Activated naive CD4-positive, alpha-beta T cell (primary cell): ENCODE measurements at places on chromosomes 16 and 17.

DNA sequence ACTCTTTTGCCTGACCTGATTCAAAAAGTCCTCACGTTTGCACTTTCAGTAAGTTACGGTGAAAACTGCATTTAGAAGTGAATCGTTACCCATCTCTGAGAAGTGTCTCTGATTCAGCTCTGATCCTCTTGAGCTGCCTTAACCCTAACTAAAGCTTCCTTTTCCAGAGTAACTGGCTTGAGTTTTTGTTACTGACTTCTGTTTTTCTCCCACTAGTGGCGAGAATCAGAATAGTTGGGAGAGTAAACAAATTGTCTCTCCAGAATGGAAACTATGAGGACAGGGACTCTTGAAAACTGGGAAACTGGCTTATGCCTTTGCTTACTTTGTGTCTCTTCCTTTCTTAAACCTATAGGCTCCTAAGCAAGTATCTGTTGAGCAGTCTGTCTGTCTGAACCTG lies 31.3 kb upstream of the KPNB1 start:
- DNase-seq = no peak

- DNase-seq = no peak
Observed at GRCh38 chr17:51818777-51819176, 339.7 kb downstream of the CA10 start.

- no peak for DNase-seq
Observed at GRCh38 chr17:2023692-2024571, 1.2 kb downstream of the RTN4RL1 start.

GRCh38 chr16:71504901-71505300 lies 15.8 kb upstream of the ZNF19 start:
- DNase-seq = no peak

DNA sequence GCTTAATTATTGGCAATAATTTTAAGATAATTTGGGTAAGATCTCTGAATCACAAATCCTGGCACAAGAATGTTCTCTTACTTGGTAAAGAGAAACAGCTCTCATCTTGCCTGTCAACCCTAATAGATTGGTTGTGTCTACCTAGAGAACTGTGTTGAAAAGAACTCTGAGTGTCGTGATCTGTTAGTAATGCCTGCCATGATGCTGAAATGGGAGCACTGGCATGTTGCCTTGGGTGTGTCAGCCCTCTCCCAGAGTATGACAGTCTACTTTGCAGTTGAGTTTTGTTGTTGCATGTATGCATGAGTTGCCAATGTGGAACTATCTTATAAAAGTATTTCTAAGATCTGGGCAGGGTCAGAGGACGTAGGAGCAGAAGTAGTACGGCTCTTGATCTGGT lies 221.4 kb downstream of the MAF start:
- no peak for DNase-seq

DNA sequence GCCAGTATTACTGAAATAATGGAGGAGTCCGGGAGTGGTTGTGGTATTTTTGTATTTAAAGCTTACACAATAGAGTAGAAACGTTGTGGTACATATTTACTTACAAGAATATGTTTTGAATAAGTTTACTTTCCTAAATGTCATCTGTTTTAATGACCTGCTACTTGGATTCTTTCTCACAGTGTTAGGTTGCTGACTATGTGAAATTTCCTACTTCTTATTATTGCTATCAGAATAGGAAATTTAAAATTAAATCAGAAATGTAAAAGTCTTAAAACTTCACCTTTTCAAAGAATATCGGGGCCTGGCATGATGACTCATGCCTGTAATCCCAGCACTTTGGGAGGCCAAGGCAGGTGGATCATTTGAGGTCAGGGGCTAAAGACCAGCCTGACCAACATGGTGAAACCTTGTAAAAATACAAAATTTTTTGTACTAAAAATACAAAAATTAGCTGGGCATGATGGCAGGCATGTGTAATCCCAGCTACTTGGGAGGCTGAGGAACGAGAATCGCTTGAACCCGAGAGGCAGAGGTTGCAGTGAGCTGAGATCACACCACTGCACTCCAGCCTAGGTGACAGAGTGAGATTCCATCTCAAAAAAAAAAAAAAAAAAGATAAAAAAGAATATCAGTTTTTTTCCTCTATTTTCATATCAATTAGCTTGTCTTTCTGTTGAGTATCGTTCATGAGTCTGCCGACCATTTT lies 77.8 kb downstream of the VMP1 start:
- no peak for DNase-seq

DNA sequence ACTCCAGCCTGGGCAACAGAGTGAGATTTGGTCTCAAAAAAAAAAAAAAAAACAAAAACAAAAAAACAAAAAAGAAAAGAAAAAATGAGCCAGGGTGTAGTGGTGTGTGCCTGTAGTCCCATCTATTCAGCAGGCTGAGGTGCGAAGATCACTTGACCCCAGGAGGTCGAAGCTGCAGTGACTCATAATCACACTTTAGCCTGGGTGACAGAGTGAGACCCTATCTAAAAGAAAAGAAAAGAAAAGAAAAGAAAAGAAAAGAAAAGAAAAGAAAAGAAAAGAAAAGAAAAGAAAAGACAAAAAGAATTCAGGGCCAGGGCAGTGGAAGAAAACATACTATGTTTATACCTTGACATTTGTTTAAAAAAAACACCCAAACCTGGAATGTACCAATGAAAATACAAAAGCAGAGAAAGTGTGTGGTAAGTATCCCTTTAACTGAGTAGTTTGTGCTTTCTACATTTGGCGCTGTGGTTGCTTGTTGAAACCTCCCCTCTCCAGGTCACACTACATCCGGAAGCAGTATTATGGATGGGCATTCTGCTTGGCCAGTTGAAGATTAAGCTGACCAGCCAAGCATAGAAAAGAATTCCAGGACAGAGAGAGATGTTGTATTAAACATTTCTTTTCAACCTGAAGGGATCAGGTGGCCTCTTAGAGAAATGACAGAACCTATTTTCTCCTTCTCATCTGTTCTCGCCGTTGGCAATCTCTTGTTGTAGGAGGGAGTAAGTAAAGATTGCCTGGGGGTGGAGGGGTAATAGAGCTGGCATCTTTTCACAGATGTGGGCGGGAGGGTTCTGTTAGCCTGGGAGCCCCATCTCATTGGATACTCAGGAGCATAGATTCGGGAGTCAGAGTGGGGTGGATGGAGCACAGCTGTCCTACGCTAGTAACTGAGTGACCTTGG lies 12.1 kb upstream of the PRKCB start:
- no peak for DNase-seq

GRCh38 chr17:69473841-69474831 lies 59.6 kb downstream of the MAP2K6 start:
- no peak for DNase-seq

- DNase-seq = no peak
Observed at GRCh38 chr16:8569650-8570346, 20.5 kb downstream of the TMEM114 start.

GRCh38 chr17:61442136-61442775 lies 10.0 kb upstream of the TBX4 start:
- DNase-seq = no peak
